Stimulated activated CD4-positive, alpha-beta T cell treated with anti-CD3 and anti-CD28 coated beads, Interleukin-1b, Interleukin-23, amount 100 ng/mL, for 48 hours (primary cell): ENCODE measurements at places on chromosomes 4 and X.

GRCh38 chrX:135454816-135455215, 33.1 kb downstream of the SMIM10L2A start:
- DNase-seq, result no peak

GRCh38 chr4:30536231-30536630, 183.9 kb upstream of the PCDH7 start:
- DNase-seq, result no peak

DNA sequence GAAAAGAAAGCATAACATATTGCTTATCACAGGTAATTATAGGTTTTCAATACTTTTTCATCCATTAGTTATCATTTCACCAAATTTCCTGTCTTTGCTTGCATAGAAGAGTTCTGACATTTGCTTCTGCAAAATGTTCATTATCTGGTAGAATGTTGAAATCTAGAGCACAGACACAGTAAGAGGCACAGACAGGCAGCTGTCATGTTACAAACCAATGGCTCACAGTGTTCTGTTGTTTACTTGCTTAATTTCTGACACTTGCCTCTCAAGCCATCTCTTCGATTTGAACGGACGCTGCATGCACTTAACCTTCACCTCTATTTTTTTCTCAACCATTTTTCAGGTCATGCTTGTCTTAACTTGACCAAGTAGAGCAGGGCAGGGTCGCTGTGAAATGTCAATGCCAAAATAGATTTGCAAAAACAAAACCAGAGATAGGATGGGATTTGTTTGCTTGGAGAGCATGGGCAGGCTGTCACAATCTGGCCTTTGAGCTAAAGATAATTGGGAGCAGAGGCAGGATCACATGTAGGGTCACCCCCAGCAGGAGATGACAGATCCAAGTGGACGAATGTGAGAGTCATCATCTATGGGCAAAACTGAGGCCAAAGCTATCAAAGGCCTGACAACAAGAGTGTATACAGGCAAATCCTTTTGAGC, 292.3 kb downstream of the SMARCA1 start:
- DNase-seq, result no peak

DNA sequence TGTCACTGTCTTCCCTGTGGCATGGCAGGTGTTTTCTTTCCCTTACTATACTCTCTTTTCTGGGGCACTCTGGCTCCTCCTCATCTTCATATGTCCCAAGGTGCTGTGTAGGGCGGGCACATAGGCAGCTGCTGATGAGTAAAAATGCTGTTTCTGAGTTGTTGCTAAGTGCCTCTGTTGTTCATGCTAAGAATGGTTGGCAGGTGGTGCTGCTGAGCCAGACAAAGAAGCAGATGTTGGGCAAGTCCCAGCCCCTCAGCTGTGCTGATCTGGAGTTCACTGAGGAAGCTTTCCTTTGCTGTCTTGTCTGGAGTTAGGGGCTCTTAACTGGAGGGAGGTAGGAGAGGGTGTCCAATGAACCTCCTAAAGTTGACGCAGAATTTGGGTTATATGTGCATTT, 40.6 kb downstream of the HADH start:
- peak; percentile 80 for DNase-seq

- DNase-seq, result peak; percentile 16
These were observed 61.4 kb downstream of the WFS1 start for GRCh38 chr4:6331018-6331417.

DNA sequence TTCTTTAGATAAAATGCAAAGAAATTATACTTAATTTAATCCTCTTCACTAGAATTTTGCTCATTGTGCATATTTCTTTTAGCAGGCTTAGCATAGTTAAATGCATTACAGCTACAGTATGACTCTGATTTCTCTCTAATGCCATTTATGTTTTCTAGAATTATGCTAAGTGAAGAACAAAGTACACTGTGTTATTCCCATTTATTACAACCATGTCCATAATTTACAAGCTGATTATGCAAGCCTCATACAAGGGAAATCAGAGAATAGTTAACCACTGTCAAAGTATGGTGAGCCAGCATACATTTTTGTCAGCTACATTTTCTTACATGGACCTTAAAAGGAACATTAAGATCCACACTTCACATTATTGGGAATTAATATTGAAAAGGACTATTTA, 99.1 kb downstream of the MAB21L2 start:
- no peak for DNase-seq

GRCh38 chr4:158496030-158496741, 25.5 kb upstream of the RXFP1 start:
- peak; percentile 13 for DNase-seq

GRCh38 chrX:69018416-69019072, 146.7 kb downstream of the PJA1 start:
- no peak for DNase-seq
